ENCODE measurements at places on chromosomes 11 and 22.

DNA sequence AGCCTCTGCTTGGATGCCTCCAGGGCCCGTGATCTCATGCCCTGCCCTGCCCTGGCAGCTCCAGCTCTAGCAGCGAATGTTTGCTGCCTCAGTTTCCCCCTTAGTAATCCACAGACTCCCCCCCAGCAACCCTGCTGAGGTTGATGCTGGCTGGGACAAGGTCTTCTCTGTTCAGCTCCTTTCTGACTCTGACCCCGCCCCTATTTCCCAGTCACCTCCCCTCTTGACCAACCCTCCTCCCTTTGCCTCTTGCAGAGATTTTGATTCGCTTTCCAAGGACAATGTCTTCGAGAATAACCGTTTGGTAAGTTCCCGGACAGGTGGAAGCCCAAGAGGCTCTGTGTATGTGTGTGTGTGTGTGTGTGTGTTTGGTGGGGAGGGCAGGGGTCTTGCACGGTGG is 5.6 kb downstream of the MICALL1 start:
- no peak for DNase-seq

DNA sequence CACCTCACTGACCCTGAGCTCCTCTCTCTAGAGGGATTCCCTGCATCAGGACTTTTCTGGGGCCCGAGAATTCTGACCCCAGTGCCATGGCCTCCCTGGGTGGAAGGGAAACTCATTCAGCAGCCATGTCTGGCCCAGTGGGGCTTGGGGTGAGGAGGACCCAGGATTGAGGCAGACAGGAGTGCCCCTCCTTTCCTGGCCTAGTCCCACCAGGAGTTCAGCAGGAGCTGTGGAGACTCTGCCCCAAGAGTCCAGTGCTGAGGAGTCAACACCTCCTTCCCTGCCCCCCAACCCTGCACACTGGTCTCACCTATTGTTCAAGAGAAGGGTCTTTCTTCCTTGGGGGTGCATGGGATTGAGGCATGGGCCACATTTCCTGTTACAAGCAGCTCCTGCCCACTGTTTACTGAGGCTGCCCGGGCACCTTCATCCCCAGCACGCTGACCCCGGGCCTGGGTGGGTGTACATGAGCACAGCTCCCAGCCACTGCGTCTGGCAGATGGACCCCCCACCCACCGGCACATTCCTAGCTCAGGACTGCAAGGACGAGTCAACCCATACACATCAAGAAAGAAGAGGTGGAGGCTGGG is 33.9 kb downstream of the ALX4 start:
- DNase-seq: no peak

- DNase-seq: no peak
Observed at GRCh38 chr11:16603890-16604793, 134.3 kb upstream of the C11orf58 start.

GRCh38 chr11:69369945-69370344 is 76.0 kb downstream of the MYEOV start:
- DNase-seq: no peak

GRCh38 chr22:42443240-42444076 is 11.3 kb upstream of the NFAM1 start:
- DNase-seq: no peak

GRCh38 chr11:12048936-12049790 is 40.7 kb upstream of the DKK3 start:
- no peak for DNase-seq

DNA sequence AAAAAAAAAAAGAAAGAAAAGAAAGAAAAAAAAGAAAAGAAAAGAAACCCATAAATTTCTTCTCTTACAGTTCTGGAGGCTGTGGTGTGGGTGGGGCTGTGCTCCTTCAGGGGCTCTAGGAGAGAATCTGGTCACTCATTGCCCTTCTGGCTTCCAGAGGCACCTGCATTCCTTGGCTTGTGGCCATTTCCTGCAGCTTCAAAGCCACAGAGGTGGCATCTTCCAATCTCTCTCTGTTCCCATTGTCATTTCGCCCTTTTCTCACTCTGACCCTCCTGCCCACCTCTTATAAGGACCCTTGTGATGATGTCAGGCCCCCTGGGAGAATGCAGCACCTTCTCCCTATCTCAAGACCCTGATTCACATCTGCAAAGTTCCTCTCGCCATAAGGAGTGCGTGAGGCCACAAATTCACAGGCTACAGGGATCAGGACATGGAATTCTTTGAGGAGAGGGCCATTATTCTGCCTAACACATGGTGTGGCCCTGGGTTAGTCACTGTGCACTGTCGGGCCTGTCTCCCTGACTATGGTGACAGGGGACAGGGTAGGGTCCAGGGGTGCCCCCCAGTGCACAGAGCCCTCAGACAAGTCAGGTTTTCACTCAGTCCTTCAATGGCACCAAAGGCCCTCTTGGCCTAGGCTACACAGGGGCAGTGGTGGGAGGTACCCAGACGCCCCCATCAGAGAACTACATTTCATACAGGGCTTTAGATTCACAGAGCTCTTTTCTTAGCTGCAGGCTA is 38.6 kb upstream of the PRR5 start:
- DNase-seq: no peak

GRCh38 chr11:22808571-22809197 is 20.9 kb downstream of the SVIP start:
- no peak for DNase-seq

DNA sequence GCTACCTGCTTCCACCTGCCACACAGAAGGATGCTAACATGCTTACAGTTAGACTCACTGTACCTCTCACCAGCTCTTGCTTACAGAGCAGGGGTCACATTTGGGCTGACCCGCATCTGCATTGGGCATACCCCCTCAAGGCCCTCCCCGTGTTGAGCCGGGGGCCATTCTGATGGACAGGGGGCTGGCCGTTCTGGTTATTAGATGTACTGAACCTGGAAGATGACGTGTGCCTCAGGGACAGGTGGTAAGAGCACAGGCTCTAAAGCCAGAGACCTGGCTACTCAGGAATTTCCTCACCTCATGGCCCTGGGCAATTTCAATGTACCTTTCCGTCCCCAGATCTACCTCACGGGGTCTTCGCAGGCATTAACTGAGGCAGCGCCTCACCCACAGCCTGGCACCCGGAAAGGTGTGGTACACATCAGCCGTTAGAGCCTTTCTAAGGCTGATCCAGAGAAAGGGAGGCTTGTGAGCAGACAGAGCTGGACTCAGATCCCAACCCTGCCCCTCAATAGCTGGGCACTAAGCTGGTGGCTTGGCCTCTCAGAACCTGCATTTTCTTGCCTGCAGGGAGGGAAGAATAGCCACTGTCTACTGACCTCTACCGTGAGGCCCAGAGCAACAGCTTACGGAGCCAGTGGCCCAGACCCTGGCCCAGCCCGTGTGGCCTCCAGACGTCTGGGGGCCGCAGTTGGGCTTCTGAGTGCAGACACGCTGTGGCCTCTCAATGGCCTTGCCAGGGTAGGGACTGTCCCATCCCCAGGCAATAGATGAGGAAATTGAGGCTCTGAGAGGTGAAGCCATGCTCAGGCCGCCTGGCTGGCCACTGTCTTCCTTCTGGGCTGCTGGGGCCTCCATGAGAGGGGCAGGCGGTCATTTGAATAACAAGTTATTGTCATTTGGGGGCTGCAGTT is 100.6 kb downstream of the MORC2 start:
- no peak for DNase-seq

DNA sequence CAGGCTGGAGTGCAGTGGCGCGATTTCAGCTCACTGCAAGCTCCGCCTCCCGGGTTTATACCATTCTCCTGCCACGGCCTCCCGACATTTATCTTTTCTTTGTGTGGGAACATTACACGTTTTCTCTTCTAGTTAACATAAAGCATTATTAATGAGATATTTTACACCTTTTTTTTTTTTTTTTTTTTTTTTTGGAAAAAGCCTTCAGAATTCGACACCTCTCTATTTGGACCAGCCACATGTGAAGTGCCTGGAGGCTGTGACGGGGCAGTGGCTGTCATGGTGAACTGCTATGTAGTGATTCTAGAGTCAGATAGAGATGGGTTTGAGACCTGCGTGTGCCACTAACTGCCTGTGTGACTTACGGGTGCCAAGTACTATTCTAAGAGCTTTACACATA is 64.3 kb downstream of the SMIM38 start:
- DNase-seq: no peak

- no peak for DNase-seq
Observed at GRCh38 chr11:75475767-75476650, 43.0 kb upstream of the KLHL35 start.

GRCh38 chr11:85725510-85726258 is 39.7 kb upstream of the CCDC89 start:
- no peak for DNase-seq

DNA sequence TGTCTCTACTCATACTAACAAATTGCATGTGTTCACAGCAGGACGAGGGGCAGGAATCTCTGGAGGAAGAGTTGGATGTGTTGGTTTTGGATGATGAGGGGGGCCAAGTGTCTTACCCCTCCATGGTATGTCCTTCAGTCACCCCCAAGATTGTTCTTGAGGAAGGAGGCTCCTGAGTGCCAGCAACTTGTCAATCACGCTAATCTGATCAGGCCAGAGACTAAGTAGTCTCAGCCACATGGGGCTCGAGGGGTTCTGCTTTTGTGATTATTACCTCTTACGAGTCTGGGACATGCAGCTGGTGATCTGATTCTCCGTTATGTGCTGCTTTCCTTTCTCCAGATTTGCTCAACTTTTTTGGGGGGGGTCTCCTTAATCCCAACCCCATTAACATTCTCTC is 54.3 kb downstream of the CTNND1 start:
- DNase-seq: no peak

DNA sequence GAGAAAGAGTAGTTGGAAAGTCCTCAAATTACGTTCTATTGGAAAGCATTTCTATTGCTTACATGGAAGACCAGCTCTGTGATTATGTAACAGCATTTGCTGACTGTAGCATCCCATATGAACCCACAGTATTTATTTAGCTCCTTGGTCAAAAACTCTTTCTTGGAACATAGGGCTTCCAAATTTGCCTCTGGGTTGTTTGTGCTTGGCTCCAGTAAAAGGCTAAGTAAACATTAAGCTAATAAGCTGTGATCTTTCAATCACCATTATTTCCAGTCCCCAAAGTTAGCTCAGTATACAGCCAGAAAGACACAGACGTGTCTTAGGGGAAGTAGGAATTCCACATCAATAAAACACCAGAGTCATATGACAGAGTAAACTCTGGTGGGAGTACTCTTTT is 668.8 kb downstream of the DLG2 start:
- DNase-seq: no peak
